GM03348 (cell line): ENCODE measurements at places on chromosomes 3 and 15.
A peak's percentile ranks its signal among the peaks of the same experiment; 100 is the strongest.

GRCh38 chr15:100295939-100296565 is 45.7 kb downstream of the ADAMTS17 start:
- DNase-seq, result no peak

- DNase-seq, result no peak
Measured at GRCh38 chr15:25668901-25669300, 194.2 kb downstream of the ATP10A start.

DNA sequence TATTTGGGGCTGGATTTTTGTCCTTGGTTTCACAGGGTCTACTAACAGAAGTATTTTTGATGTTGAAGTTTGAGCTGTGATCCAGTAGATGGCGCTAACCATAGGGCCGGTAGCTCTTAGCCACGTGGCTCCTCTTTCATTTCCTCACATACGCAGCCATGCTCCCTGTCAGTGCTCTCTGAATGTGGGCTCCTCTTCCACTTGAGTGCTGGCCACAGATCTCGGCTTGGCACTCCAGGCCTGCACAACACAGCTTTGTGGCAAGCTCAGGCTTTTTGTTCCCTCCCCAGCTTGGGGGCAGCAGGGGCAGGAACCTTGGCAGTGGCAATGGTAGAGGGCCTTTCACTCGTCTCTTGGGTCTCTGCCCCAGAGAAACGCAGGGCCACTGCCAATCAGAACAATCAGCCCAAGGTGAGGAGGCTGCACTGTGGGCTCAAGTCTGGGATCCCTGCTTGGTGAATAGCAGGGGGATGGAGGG is 18.6 kb upstream of the DNAAF4 start:
- DNase-seq, result peak; percentile 67

DNA sequence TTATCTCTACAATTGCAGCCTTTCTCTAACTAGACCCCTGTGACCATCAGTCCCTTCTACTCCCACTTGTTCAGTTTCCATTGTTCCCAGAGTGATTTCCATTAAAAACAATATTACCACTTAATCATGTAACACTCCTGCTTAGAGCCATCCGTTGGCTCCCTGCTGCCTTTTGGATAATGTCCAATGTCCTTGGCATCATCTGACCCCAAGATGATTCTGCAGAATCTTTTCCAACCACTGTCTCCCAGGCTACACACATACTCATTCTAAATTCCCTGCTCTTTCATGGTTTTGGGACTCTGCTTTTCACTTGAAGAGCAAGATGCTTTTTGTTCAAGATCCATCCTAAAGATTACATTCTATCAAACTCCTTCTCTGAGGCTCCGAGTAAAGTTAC is 7.1 kb downstream of the KCNH8 start:
- no peak for DNase-seq

DNA sequence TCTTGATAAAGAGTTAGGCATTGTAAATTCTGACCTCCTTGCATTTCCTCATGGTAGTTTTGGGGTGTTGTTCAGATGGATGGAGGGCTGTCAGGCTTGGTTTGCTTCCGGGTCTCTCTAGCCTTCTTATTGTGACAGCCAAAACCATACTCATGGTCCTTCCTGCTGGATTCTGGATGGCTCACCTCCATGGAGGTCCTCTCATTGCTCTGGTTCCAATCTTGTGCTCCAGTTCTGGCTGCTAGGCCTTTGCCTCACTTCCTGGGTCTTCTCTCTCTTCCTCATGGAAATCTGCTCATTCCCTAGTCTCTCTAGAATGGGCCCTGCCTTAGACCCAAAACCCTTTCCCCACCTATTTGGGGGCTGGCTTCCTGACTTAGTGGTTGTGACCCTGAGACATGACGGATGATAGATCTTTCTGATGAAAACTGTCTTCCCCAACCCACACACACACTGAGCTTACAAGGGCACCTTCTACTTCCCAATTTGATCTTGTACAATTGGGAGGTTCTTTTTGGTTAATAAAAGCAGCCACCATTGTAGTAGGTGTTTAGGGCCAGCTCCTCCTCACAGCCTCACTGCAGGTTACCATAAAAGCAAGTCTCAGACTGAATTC is 66.2 kb upstream of the XCR1 start:
- DNase-seq, result no peak

DNA sequence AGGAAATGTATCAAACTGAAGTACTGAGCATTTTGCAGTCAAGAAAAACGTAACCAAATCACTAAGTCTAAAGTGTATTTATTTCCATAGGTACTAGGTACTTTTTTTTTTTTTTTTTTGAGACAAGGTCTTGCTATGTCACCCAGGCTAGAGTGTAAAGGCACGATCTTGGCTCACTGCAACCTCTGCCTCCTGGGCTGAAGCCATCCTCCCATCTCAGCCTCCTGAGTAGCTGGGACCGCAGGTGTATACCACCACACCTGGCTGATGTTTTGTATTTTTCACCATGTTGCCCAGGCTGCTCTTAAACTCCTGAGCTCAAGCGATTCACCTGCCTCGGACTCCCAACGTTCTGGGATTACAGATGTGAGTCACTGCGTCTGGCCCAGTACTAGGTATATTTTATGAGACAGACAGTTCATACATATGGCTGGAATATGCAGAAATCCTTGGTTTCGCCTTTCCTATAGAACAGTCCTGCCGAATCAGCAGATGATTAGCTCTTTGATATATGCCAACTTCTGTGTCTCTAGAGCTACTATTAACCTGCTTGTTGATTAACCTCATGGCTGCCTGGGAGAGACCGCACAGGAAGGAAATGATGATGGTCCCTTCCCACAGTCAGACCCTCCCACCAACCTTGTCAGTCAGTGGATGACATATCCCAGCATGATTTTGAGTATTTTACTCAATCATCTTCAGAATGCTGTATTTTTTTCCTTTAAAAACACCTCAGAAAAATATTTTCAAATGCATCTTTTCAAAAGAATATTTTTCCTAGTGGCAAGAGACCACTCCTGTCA is 32.3 kb downstream of the TMOD3 start:
- DNase-seq, result no peak

DNA sequence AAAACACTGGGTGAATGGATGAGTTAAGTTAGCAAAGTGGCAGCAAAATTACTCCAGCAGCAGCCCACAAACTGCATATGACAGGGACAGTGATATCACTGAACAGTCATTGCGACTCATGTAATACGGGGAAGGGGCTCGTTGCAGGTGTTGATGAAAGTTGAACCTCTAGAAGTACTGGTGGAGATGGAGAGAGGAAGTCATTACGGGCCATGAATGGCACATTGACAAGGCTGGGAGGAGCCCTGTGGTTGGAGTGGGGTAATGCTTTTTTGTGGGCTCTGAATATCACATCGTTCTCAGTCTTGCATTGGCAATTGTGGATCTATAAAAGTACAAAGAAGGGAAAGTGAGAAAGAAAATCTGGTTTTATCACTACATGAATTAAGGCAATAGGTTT is 278.1 kb downstream of the ZPLD1 start:
- no peak for DNase-seq

- no peak for DNase-seq
Measured at GRCh38 chr15:65392368-65392767, 14.6 kb upstream of the IGDCC3 start.
